ENCODE measurements at places on chromosomes 5 and 9.

DNA sequence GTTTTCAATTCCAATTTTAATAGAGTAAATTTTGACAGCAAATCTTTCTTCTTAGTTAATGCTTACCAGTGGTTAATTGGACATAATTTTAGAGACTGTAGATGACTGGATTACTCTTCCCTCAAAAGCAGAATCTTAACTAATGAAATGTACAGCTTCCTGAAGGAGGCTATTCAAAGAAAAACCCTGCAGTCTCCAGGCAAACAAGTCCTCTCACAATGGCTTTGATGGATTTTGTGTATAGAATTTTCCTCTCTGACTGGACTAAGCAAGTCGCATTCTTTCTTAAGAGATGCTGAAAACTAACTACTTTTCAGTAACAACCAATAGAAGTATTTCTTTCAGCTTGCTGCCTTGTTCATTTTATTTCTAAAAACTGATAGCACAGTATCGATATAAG, 35.7 kb upstream of the TMED7 start:
- DNase-seq = no peak

DNA sequence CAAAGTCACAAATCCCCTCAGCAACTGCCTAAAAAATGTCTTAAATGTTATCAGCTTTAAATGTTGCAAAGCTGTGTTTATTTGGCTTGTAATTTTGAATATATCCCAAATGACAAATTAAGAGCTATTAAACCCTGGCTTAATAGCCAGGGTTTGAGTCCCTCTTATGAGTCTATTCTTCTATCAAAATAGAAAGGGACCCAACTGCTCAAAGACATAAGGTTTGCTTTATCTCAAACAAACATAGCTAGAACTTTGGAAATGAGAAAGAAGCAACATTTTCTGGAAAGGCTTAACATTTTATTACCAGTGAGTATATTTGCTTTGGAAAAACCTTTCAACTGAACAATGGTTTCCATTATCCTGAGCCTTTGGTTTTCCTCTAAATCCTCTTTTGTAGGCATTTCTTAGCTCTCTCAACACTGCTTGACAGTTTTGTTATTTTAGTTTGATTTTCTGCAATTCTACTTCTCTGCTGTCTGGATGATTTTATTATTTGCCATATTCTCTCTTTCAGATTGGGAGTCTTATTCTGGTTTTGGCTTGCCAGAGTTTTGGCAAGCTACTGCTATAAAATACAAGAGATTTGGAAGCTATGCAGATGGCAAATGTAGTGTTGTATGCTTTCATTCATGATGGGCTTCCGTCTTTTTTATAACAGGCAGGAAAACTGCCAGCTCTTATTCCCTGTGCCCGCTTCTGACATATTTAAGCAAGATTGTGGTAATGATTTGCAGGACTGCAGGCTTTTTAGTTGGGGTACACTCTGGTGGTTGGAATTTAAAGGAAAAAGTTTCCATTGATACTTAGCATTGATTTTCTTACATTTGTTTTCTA, 734.9 kb downstream of the DTWD2 start:
- no peak for DNase-seq

- DNase-seq = no peak
Observed at GRCh38 chr9:134338394-134339182, 12.3 kb downstream of the RXRA start.

GRCh38 chr5:144122081-144122480, 48.4 kb downstream of the YIPF5 start:
- DNase-seq = no peak

- no peak for DNase-seq
Observed at GRCh38 chr5:154565123-154565522, 87.1 kb upstream of the HAND1 start.
